Activated CD4-positive, alpha-beta T cell treated with anti-CD3 and anti-CD28 coated beads for 24 hours (primary cell): ENCODE measurements at places on chromosomes 1 and 21.

DNA sequence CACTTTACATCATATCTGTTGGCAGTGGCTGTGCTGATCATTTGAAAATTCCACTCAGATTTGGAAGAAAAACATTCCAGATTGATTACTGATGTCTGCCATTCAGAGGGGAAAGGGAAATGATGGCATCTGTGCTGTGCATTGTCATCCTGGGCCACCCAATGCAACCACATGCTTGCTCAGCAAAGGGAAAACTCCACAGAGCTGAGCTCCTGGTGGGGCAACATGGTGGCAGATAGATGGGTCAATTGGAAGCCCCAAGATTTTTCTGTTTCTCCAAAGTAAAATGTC, 11.8 kb downstream of the OXCT2 start:
- DNase-seq, result no peak

- DNase-seq, result no peak
Observed at GRCh38 chr1:72847651-72848050, 565.3 kb upstream of the NEGR1 start.

DNA sequence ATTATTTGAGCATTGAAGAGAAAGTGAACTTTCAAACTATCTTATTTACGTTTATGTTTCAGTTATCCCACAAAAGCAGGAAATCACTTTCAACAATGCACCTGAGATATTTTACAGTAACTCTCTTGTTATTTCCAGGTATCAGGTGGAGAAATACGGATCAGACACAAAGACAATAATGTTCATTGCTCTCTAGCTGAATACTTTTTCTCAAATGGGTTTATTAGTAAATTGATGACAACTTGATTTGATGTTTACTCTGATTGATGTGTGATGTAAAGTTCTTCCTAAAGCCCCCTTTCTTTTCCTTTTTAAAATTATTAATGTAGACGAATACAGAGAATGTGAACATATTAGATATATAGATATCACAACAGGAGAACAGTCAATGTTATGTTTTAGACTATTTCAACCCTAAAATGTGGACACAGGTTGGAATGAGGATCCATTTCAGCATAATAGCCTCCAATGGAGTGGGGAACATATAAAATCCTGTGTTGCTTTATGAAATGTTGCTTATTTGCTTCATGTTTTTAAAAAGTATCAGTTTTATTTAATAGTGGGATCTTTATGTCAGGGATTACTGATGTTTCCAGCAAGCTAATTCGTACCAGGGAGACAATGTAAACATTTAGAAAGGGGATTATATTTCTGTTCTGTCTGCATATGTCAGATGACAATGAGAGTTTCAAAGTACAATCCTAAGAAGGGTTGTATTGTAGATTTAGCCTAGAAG, 1522.3 kb upstream of the TPTE start:
- DNase-seq, result no peak

DNA sequence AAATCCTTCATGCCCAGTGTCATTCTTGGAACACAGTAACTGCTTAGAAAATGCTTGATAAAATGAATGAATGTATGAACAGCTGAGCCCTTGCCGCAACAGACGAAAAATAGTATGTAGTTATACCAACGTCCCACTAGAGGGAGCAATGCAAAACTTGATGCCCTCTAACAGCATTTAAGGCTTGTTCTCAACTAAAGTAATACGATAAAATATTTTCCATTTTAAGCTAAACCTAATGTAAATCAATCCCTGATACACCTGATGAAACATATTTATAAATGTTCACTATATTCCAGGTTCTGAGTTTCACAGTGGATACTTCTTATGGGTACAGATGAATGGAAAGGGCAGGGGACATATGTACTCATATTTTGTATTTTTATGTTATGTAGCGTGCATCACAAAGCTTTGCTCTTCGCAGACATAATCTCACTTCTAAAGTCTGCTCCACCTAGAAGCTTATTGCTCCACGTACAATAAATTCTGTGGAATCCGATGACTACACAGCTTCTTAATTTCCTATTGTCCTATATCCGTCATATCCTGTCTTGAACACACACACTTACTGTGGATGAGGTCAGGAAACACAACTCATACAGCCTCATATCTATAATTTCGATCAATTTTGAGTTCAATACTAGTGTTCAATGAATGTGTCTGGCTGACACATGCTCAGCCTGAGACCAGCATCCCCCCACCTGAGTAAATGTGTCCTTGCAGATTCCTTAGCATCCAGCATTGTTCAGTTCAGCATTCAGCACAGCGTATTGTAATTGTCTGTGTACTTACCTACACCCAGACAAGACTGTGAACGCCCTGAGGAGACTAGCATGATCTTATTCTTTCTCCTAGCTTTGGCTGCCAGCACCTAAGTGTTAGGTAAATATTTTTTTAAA, 4.4 kb upstream of the UTP25 start:
- DNase-seq, result no peak

DNA sequence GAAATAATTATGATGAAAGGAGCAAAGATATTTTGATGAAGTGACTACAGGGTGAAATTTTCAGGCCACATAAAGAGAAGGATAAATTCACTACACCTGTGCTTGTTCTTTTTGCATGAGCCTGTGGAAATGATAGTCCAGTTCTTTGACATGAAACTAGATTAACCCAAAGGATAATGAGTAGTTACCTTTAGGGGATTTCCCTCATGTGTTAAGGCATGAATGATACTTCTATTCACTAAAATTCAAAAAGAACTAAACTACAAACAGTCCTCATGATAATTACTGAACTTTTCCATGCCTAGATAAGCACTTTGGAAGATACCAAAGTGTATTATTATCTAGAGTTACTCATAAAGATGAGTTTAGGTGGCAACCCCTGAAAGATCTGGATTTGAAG, 244.3 kb downstream of the PTPRC start:
- no peak for DNase-seq

- no peak for DNase-seq
Observed at GRCh38 chr21:15449556-15449955, 280.2 kb upstream of the USP25 start.

DNA sequence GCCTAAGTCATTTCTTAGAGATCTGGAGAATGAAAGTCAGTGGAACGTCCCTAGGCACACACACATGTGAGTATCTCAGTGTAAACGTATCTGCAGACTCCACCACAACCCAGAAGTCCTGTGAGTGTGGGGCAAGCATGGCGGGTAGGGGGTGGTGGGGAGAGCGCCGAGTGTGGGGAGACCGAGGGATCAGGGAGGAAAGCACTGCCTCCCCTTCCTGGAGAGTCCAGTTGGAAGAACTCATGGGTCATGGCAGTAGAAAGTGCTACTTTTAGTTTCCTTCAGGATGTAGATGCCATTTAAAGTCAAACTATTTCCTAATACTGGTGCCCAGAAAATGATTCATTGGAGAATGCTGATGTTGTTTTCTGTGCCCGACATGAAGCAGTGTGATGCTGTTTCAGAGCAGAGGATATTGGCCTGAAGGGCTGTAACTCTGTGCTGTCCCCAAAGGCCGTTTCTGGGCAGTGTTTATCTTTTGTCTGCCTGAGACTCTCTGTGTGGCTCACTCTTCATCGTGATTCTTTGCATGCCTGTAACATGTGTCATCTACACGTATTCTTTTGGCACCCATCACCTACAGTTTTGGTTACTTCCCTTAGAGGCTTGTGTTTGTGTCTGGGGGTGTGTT, 45.7 kb upstream of the TSPAN2 start:
- no peak for DNase-seq

DNA sequence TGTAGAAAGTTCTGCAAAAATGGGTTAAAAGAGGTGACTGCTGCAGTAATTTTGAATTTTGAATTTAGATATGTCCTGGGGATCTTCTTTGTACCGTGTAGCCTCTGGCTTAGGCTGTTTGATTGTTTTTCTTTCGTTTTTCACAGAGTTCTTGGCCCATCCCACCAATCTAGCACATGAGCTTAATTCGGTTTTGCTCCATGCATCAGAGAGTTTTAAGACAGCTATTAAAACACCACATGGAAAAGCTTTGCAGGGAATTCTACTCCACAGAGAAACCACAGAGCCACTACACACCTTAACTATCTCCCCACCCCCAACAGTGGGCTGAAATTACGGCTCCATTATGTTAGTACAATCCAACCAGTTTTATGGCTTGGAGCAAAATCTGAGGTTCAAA, 25.5 kb downstream of the SPAG17 start:
- no peak for DNase-seq

DNA sequence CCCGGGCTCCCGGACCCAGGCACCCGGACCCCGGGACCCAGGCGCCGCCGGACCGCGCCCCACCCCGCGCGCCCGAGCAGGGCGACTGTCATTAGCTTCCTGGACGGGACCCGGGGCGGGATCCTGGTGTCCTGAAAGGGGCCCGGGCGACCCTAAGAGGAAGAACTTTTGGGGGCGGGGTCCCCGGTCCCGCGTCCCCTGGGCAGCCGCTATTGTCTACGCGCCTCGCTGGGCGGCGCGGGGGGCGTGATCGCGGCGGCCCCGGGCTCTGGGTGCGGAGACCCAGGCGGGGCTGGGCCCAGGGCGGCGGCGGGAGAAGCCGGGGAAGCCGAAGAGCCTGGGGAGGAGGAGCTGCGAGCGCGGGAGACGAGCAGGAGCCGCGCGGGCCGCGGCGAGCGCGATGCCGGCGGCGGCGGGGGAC, 465 bp downstream of the HUNK start:
- DNase-seq, result no peak

GRCh38 chr1:58695206-58695605, 4.7 kb downstream of the MYSM1 start:
- DNase-seq, result no peak

DNA sequence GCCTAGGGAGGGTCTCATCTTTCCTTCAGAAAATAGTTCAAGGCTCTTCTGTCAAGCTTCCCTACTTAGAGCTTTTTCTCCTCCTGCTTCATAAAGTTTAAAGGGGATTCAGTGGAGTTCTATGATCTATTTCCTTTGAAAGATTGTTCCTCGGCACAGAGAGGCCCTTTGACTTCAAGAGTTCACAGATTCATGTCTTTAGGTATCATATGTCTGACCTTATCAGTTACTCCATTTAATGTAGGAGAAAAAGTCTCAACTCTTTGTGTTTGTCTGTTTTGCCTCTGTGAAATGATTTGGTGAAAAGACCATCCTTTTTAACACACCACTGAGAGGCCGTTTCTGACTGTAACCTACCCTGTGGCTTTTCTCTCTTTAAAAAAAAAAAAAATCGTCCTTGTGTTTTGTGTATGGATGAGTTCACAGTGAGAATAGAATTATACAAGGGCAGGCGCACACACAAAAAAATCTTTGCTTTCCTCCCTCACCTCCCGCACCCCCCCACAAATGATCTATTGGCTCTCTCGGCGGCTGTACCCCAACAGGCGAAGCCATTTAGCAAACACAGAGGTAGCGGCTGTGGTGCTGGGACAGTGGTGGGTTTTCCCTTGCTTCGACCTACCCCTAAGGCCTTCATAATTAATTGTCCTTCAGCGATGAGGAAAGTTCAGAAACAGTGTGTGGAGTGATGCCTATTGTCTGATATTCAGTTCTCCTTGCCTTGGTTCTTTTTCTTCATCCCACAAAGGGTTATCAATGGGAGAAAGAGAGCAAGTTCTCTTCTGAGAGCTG, 29.6 kb downstream of the PROX1 start:
- no peak for DNase-seq

- no peak for DNase-seq
Observed at GRCh38 chr1:47184090-47184821, 5.6 kb downstream of the PDZK1IP1 start.

- DNase-seq, result no peak
Observed at GRCh38 chr1:4723106-4723505, 68.7 kb downstream of the AJAP1 start.

DNA sequence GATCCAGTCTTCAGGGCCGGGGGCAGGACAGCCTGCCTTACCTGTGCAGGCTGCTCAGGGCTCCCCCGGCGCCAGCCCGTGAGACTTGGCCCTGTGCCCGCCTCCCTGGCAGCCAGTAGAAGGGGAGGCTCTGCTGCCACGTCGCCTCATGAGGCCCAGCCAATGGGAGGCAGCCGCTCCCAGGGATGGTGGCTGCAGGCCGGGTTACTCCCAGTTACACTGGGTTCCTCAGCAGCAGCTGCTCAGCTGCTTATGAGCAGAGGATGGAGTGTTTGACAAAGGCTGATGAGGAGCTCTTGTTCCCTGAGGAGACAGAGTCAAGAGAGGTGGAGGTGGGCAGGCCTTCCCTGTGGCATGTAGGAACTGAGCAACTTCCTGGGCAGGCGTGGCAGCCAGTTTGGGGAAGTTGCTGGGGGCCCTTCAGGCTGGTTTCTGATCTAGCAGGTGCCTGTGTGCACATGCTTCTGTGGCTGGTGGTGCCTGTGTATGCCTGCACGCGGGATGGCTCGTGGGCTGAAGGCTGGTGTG, 5.5 kb downstream of the MFSD2A start:
- no peak for DNase-seq

DNA sequence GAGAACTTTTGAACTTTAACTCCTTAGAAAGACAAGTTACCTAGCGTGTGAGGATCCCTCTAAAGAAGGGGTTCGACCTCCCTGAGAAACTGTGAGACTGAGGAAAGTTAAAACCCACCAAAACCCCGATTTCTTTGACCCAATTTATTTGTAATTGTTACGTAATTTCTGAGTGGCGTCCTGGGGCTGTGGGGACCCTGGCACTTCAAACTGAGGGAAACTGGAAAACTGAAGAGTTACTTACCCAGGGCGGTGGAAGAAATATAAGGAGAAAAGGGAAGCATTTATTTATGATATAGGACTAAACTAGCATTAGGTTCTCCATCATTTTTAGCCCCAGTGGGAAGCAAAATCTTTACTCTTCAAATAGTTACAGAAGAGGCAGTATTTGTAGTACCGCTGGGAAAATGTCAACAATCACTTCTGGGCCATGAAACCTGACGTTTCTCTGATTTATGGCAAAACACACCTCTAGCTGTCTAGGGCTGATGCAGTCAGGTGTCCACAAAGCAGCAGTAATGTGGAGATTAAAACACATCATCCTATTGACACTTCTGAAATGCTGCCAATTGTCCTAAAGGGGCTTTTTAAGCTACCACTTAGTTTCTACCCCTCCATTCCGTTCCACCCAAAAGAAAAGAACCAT, 430 bp downstream of the S100B start:
- DNase-seq, result no peak

- no peak for DNase-seq
Observed at GRCh38 chr1:217562229-217562878, 68.5 kb downstream of the GPATCH2 start.

DNA sequence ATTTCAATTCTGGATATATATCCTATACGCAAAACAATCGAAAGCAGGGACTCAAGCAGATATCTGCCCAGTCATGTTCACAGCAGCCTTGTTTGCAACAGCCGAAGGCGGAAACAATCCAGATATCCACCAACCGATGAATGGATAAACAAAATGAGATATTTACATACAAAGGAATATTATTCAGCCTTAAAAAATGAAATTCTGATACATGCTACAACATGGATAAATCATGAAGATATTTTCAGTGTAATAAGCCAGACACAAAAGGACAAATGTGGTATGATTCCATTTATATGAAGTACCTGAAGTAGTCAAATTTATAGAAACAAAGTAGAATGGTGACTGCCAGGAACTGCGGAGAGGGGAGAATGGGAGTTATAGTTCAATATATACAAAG, 15.6 kb downstream of the GATAD2B start:
- DNase-seq, result no peak
